ENCODE measurements at places on chromosomes 1 and 21.

GRCh38 chr1:84763912-84764680 lies 73.8 kb upstream of the SSX2IP start:
- DNase-seq, result no peak

DNA sequence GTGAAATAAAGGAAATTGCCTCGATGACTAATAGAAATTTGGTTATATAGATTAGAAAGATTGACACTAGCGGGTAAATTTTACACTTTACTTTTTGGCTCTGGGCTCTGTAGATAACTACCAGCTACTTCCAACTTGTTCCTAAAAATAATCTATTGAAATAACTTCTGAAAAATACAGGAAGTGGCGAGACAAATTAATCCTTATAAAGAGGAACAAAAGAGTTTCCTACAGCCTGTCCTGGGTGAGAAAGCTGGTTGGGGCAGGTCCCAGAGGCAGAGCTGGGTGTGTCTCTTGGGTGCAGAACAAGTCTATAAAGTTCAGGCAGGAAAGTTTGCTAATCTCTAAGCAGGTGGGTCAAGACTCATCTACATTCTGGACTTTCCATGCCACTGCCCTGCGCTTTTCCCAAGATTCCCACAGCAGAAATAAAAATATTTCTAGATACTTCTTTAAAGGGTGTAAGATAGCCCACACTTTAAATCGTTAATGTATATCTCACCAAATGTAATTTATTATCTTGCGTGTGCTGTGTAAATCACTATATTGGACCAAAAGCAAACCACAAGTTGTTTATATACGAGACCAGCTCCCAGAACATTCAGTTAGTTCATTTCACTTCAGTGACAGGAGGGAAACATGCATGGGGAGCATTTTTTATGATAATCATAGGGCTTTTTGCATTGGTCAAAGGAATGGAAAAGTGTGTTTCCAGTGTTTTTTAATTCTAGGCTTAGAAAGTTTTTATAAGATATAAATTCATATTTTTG lies 70.1 kb upstream of the NRIP1 start:
- DNase-seq, result no peak

GRCh38 chr1:9542430-9542829 lies 3.2 kb downstream of the SLC25A33 start:
- no peak for DNase-seq

GRCh38 chr1:26524181-26524580 lies 5.4 kb upstream of the RPS6KA1 start:
- no peak for DNase-seq

DNA sequence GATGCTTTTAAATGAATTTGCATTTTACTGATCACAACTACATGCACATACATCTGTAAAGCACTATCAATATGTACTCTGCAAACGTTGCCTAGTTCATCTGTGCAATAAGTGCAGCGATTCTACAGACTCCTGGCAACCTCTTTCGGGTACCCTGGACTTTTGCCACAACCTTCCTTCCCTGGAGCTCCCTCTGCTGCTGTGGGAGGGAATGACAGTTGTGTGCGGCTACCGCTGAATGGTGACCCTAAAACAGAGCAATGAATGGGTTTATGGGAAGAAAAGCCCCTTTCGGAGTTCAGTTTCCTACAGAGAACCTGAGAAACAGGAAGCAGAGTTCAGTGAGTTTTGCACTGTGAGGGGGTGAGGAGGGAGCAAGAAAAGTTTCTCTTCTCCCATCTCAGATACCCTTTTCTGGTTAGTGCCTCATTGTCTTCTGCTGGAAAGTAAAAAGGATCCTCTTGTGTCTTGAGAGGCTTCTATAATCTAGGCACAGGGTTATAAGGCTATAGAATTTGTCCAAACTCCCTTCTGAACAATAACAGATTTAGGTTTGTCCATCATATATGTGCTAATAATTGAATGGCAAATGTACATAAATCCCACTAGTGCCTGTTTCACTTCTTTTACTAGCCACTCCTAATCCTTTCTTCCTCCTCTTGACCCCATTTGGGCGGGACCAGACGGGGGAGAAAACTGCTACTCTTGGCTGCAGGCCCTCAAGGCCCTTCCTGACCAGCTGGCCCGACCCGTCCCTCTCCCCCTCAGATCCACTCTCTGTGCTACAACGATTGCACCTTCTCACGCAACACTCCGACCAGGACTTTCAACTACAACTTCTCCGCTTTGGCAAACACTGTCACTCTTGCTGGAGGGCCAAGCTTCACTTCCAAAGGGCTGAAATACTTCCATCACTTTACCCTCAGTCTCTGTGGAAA lies 19.8 kb upstream of the SARS1 start:
- peak; percentile 54 for DNase-seq

GRCh38 chr1:198169672-198170071 lies 12.9 kb downstream of the NEK7 start:
- no peak for DNase-seq

DNA sequence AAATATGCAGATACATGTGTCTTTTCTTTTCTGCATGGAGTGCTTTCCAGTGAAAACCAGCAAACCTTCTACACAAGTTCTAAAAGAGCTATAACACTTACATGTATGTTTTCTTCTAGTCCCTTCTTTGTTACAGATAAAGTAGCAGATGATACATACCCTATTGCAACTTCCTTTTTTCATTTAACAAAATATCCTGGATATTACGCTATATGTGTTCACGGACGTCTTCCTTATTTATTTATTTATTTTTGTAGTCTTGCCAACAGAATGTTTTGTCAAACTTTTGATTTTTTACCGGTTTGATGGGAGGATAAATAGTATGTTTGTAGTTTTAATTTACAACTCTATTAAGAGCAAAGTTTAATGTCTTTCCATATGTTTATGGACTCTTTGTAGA lies 5.2 kb upstream of the GALNT2 start:
- DNase-seq, result no peak

DNA sequence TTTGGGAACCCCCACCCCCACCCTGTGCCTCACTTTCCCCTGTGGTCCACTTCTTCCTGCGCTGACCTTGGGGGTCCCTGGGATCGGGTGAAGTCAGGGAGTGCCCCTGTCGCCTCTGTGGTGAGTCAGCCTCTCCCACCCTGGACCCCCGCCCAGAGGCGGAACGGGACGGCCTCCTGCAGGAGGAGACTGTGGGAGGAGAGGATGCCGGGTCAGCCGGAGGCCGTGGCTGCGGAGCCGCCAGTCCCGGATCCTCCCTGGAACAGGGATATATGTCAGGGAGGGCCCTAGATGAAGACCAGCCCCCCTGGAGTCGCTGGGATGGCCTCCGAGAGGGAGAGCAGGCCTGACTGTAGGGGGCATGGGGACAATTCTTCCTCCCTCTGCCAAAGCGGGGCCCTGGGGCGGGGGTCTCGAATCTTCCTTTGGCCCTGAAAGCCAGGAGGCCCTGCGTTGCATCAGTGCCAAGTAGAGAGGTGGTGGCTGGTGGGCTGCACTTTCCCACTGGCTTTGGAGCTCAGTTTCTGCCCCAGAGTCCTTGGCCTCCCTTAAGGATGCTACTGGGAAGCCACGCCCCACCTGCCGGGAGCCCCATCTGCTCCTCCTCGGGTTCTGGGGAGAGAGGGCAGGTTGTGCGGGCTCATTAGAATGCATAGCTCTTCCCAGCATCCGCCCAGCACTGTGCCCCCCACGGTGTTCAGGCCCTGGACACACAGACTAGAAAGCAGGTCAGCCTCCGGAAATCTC lies 930 bp downstream of the ARHGEF10L start:
- peak; percentile 52 for DNase-seq

- DNase-seq, result no peak
Observed at GRCh38 chr1:85549834-85550233, 30.7 kb upstream of the CCN1 start.

- no peak for DNase-seq
Observed at GRCh38 chr1:55869065-55869464, 653.9 kb upstream of the USP24 start.

DNA sequence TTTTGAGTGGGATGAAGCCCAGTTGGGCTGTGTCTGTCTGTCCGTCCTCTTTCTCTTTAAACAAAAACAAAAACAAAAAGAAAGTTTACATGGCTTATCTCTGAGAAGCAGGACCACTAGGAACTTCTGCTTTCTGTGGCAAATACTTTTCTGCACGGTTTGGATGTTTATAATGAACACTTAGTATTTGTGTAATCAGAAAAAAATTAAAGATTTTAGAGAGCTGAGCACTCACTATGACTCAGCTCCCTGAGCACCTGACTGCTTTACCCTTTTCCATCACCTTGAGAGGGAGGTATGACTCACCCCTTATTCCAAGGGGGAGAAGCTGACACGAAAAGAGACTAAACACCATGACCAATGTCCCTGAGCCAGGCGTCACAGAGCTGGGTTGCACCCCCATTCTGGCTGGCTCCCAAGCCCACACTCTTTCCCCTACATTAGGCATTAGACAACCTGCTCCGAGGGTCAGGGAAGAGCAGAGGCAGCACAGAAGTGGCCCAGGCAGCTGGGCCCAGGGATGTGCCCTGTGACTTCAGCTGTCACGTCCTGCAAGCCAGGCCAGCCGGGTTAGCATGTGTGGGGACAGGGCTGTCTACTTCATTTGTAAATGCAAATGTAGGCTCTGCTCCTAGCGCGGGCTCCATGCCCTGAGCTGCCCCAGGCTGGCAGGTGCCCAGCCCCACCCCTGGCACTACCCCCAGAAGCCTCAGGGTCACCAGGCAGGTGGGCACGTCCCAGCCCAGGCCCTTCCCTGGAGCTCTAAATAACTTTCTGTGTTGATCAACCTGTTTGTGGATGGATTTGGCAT lies 30.4 kb downstream of the RAP1GAP start:
- DNase-seq, result no peak

Measured in NCI-H1417 (cell line).